ENCODE measurements at places on chromosomes 2 and 18.
A peak's percentile ranks its signal among the peaks of the same experiment; 100 is the strongest.

DNA sequence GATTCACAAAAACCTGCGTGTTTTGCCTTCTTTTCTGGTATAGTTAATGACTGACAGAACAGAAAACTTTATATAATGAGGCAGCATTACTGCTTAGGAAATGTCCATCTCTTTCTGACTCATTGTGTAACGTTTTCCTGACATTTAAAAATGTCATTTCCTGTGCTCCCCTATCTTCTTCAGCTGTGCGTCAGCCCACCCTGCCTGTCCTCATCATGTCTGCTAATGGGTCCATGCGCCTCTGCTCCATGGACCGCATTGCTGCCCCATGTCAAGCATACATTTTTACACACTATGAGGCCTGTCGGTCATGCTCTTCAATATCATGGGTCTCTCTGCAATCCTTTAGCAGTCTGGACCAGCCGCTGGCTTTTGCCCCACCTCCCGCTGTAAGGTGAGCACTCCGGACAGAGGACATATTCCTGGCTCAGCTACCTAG, 234.3 kb downstream of the CDCA7 start:
- no peak for DNase-seq

DNA sequence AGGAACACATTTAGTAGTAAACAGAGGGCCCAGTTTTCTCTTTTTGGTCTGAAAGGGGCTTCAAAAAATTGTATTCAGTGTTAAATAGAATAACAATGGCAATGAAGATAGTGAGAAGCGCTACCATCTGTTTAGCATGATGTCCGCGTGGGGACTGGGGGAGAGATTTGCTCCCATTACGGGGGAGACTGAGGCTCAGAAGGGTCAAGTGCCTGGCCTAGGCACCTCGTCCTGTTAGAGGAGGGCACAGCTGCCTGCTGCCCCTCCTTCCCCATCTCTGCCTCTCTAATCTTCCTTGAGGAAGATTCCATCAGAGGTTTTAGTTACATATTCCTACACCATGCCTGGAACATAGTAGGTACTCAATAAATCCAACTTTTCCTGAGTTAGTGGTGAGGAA, 10.1 kb upstream of the TMEM185B start:
- DNase-seq: no peak

GRCh38 chr18:75582406-75582821, 154.9 kb upstream of the SMIM21 start:
- peak; percentile 77 for DNase-seq

GRCh38 chr2:24919037-24919505, 966 bp downstream of the ADCY3 start:
- DNase-seq: no peak

DNA sequence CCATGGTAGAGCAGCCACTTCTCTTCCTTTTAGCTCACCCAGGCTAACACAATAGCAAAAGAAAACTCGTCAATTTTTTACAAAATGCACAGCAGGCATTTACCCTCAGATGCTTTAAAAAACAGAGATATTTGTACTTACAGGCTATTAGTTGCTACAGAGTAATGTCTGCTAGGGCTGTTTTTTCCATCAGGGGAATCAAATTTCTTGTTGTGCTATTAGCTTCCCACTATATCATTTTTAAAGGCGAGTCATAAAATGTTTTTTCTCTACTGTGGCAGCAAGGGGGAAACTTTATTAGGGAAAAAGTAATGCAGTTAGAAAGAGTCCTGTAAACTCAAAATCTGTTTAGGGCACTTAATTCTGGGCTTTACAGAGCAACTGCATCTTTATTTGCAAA, 277.9 kb upstream of the THSD7B start:
- no peak for DNase-seq

GRCh38 chr2:196290569-196290968, 119.2 kb upstream of the STK17B start:
- no peak for DNase-seq

- DNase-seq: no peak
Observed at GRCh38 chr2:9715238-9715637, 84.4 kb upstream of the YWHAQ start.

- no peak for DNase-seq
Observed at GRCh38 chr2:191917967-191918651, 71.2 kb upstream of the CAVIN2 start.

GRCh38 chr2:143458258-143459190, 329.3 kb downstream of the ARHGAP15 start:
- no peak for DNase-seq

DNA sequence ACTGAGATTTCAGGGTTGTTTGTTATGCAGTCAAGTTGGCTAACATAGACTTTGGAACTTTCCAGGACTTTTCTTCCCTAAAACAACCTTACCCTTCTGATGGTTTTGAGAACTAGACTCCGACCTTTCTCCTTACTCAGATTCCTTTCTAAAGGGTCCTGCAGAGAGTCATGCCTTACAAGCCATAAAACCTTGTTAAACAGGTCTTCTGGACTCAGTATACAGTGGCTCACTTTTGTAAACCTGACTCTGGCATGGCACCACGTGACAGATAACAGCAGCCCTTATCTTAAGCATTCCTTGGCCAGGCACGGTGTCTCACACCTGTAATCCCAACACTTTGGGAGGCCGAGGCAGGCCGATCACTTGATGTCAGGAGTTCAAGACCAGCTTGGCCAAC, 253.2 kb upstream of the RAB6C start:
- DNase-seq: no peak

DNA sequence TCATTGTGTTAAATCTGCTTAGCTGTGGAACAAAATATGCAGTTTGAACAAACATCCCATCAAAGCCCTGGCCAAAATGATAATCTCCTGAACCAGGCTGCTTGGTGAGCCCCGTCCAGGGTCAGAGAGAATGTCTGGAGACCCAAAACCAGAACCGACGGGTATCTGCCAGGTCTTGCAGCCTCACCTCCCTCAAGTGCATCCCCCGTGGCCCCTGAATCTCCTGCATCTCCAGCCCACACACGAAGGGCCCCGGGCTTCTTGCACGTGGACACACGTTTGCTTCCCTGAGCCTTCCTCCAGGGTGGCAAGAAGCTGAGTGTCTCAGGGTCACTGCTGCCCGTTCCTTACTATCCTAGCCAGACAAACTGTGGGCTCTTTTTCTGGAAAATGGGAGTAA, 50.5 kb upstream of the PXDN start:
- DNase-seq: no peak

DNA sequence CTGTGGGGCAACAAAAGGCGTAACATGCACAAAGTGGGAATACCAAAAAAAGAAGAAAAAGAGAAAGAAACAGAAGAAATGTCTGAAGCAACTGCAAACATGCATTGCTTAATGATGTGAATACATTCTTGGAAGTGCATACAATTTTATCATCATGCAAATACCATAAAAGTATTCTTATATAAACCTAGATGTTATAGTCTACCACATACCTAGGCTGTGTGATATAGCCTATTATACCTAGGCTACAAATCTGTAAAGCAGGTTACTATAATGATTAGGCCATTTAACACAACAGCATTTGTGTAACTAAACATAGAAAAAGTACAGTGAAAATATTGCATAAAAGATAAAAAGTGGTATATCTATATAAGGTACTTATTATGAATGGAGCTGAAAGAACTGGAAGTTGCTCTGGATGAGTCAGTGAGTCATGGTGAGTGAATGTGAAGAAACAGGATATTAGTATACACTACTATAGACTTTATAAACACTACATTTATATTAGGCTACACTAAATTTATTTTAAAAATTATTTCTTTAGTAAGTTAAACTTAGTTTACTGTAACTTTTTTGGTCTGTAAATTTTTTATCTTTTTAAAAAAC, 319.4 kb upstream of the KCNH7 start:
- DNase-seq: peak; percentile 59
